ENCODE measurements at places on chromosomes 13 and 19. TPM values are rescaled to one million over a fixed set of nuclear protein-coding genes. Genes with fewer than 3 reads are reported as not detected.
A peak's percentile ranks its signal among the peaks of the same experiment; 100 is the strongest.

DNA sequence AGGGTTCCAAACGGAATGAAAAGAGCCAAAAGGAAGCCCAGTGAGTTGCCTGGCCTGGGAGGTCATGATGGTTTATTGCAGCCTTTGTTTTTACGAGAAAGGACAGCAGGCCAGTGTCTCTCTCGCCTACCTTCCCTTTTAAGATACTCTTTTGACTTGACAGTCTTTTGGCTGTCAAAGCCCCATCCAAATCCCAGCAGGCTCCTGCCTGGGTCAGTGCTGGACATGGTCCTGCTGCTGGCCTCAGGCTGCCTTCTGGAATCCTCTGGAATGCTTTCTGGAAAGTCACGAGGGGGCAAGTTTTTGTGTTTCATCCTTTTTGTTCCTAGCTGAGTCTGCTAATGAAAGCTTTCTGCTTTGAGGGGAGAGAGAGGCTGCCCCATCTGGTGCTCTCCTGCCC, 444.8 kb downstream of the OLFM4 start:
- H3K4me3 ChIP-seq, result no peak overlapping the region
- H3K4me1 ChIP-seq, result no peaks in the 10 kb centered on the region
- no peaks in the 10 kb centered on the region for H3K27me3 ChIP-seq
- no peaks in the 10 kb centered on the region for H3K36me3 ChIP-seq

DNA sequence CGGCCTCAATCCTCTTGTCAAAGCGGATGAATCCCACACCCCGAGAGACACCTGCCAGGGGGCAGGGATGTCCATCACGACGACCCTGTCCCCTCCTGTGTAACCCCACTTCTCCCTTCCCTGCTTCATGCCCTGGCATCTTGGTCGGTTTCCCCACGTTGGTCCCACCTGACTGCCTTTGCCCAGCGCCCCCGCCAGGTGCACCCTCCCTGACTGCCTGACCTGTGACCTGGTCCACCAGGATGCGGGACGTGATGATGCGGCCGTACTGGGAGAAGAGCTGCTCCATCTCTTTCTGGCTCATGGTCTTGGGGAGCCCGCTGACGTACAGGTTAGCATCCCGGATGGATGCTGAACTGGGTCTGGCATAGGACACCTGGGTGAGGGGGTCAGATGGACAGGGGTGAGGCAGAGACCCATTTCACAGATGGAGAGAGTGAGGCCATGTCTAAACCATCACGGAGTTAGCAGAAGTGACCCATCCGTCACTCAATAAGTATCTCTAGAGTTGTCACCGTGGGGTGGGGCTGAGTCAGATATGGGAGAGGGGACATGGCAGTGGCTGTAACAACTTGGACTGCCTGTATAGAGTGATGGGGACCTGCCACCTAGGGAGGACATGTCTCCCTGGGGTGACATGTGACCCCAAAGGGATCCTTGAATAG, 22.5 kb downstream of the ELAVL3 start:
- H3K27ac ChIP-seq, result no peak overlapping the region
- no peaks in the 10 kb centered on the region for H3K27me3 ChIP-seq
- H3K4me1 ChIP-seq, result peaks cover 5% of the 10 kb centered on the region
- no peaks in the 10 kb centered on the region for H3K36me3 ChIP-seq
- H3K4me3 ChIP-seq, result no peak overlapping the region

- no peak overlapping the region for H3K27ac ChIP-seq
- no peak for DNase-seq
- no peak overlapping the region for H3K4me3 ChIP-seq
- no peaks in the 10 kb centered on the region for H3K36me3 ChIP-seq
- no peaks in the 10 kb centered on the region for H3K4me1 ChIP-seq
Observed at GRCh38 chr19:32442650-32443049, 37.1 kb downstream of the DPY19L3 start.

- DNase-seq, result no peak
- no peaks in the 10 kb centered on the region for H3K4me1 ChIP-seq
- no peak overlapping the region for H3K27ac ChIP-seq
- no peak overlapping the region for H3K4me3 ChIP-seq
- no peaks in the 10 kb centered on the region for H3K27me3 ChIP-seq
Observed at GRCh38 chr19:32178956-32179355, 166.5 kb upstream of the ZNF507 start.

The ALG5 gene
- 47.4 TPM for total RNA-seq

- DNase-seq, result no peak
- no peaks in the 10 kb centered on the region for H3K36me3 ChIP-seq
- H3K4me3 ChIP-seq, result peak overlapping the region; percentile 32
- peaks cover 55% of the 10 kb centered on the region for H3K4me1 ChIP-seq
- peak overlapping the region; percentile 85 for H3K27ac ChIP-seq
Observed at GRCh38 chr19:3061182-3062161, 823 bp downstream of the TLE5 start.

GRCh38 chr13:98488736-98489135, 88.2 kb downstream of the STK24 start:
- no peak for DNase-seq
- H3K27ac ChIP-seq, result no peak overlapping the region
- H3K4me1 ChIP-seq, result peaks cover 18% of the 10 kb centered on the region
- H3K36me3 ChIP-seq, result no peaks in the 10 kb centered on the region

GRCh38 chr13:51068501-51068900, 42.6 kb downstream of the C13orf42 start:
- peaks cover 7% of the 10 kb centered on the region for H3K27me3 ChIP-seq
- H3K4me3 ChIP-seq, result no peak overlapping the region
- DNase-seq, result no peak
- no peaks in the 10 kb centered on the region for H3K4me1 ChIP-seq

The ZNF723 gene
- not detected for total RNA-seq

The ALKBH7 gene
- total RNA-seq, result 63.8 TPM

DNA sequence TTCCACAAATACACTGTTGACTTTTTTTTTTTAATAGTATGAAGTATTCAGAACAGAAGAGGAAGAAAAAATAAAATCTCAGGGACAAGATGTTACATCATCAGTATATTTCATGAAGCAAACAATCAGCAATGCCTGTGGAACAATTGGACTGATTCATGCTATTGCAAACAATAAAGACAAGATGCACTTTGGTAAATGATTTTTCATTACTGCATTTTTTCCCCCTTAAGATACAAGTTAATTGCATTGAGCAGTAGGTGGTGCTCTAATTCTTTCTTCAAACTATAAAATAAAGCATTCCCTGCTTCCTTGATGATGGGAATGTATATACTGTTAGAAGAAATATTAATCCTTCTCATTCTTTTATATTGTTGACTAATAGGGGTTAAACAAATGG, 17.1 kb downstream of the UCHL3 start:
- no peak for DNase-seq
- H3K4me3 ChIP-seq, result no peak overlapping the region
- no peak overlapping the region for H3K27ac ChIP-seq
- no peaks in the 10 kb centered on the region for H3K27me3 ChIP-seq

- H3K27me3 ChIP-seq, result peaks cover 12% of the 10 kb centered on the region
- peaks cover 14% of the 10 kb centered on the region for H3K36me3 ChIP-seq
- H3K27ac ChIP-seq, result peak overlapping the region; percentile 79
- peaks cover 15% of the 10 kb centered on the region for H3K4me1 ChIP-seq
- DNase-seq, result peak; percentile 69
- H3K4me3 ChIP-seq, result no peak overlapping the region
Observed at GRCh38 chr19:991174-991931, 7.2 kb downstream of the WDR18 start.

The IZUMO2 gene
- not detected for total RNA-seq

DNA sequence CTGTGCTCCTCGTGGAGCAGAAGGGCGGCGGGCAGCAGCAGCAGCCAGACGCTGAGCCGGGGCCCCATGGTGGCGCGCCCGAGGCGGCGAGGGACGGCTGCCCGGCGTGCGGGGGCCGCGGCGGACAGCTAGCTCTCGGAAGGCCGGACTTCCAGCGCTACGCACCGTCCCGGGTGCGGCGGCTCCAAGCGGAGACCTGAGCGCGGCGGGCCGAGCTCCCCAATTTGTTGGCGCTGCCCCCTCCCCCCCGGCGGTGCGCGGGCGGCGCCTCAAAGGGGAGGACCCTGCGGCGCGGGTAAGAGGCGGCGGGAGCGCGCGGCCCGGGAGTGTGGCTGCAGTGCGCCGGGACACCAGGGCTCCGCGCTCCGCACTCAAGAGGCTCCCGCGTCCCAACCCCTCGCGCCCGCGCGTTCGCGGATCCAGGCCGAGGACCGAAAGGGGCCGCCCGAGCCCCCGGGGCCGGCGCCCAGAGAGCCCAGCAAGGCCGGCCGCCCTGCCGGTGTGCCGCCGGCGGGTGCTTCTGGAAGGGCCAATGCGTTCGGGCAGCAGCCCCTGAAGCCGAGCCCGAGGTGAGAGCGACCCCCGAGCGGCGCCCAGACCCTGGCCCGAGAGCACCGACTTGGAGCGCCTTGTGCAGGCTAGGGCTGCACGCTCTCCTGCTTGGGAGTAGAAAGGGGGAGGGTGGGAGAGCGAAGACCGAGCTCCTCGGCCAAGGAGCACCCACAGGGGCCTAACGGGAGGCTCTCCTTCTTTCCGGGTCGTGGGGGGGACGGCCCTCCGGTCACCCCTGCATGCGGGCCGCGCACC, at the start of the genes COL4A1 and COL4A2:
Gene COL4A1 (minus strand): TSS at position 198 of the 807 bp plus-strand sequence. CDS start 130 bp downstream, at position 68.
Gene COL4A2 (plus strand): TSS at position 325 of the 807 bp plus-strand sequence. CDS start 620 bp downstream, outside the sequence.
- DNase-seq, result no peak
- H3K27me3 ChIP-seq, result peaks cover 4% of the 10 kb centered on the region
- peak within 1 kb of the TSS; percentile 89 for H3K27ac ChIP-seq

The NKPD1 gene
- 0.28 TPM for total RNA-seq

The RFPL4AL1 gene
- total RNA-seq, result not detected

- DNase-seq, result no peak
- H3K36me3 ChIP-seq, result no peaks in the 10 kb centered on the region
- H3K4me1 ChIP-seq, result no peaks in the 10 kb centered on the region
- H3K27me3 ChIP-seq, result no peaks in the 10 kb centered on the region
- no peak overlapping the region for H3K27ac ChIP-seq
Observed at GRCh38 chr19:37979547-37980082, 72.6 kb downstream of the SIPA1L3 start.
